ENCODE measurements at places on chromosomes 4 and X. TPM values are rescaled to one million over a fixed set of nuclear protein-coding genes. Genes with fewer than 3 reads are reported as not detected.

GRCh38 chr4:183986291-183986970 lies 81.3 kb downstream of the STOX2 start:
- no peak overlapping the region for H3K4me3 ChIP-seq
- no peak for DNase-seq
- no peak overlapping the region for H3K27ac ChIP-seq

DNA sequence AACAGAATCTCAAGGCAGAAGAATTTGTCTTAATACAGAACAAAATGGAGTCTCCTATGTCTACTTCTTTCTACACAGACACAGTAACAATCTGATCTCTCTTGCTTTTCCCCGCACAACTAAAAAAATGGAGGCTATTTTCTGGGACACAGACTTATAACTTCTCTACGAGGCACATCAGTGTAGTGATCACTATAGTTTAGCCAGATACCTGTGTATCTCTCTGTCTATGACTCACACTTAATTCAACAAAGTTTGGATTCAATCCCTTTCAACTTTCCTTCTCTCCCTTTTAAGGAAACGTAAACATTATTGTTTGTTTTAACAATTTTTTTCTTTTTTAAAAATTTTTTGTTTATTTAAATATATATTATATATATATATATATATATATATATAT lies 29.4 kb downstream of the APELA start:
- no peaks in the 10 kb centered on the region for H3K36me3 ChIP-seq
- H3K4me3 ChIP-seq, result no peak overlapping the region
- H3K27ac ChIP-seq, result no peak overlapping the region
- H3K4me1 ChIP-seq, result no peaks in the 10 kb centered on the region
- no peaks in the 10 kb centered on the region for H3K27me3 ChIP-seq

- no peak overlapping the region for H3K4me3 ChIP-seq
- no peaks in the 10 kb centered on the region for H3K36me3 ChIP-seq
- H3K27ac ChIP-seq, result no peak overlapping the region
Measured at GRCh38 chrX:13254870-13255269, 65.0 kb downstream of the ATXN3L start.

GRCh38 chrX:9311421-9312160 lies 153.3 kb upstream of the TBL1X start:
- H3K36me3 ChIP-seq, result no peaks in the 10 kb centered on the region
- no peak for DNase-seq
- no peak overlapping the region for H3K27ac ChIP-seq
- H3K27me3 ChIP-seq, result no peaks in the 10 kb centered on the region
- H3K4me1 ChIP-seq, result no peaks in the 10 kb centered on the region

DNA sequence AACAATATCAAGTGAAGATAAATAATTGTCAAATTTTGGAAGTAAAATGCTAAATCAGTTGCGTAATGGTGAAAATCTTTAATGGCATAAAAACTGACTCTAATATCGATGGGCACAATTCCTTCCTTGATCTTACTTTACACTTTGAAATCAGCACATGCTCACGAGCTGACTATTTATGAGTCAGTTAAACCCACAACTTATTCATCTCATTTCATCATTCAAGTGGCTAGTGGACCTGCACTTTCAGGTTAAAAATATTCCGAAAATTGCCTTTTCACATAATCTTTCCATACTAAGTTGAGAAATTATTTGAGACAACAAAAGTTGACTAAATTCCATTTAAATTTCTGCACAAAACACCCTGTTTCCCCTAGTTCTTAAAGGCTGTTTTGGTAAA lies 582.1 kb upstream of the TENM3 start:
- no peaks in the 10 kb centered on the region for H3K36me3 ChIP-seq
- H3K4me1 ChIP-seq, result no peaks in the 10 kb centered on the region
- no peak overlapping the region for H3K4me3 ChIP-seq
- H3K27me3 ChIP-seq, result no peaks in the 10 kb centered on the region

GRCh38 chrX:137236837-137237236 lies 203.0 kb upstream of the GPR101 start:
- no peak for DNase-seq
- H3K27ac ChIP-seq, result no peak overlapping the region
- no peaks in the 10 kb centered on the region for H3K27me3 ChIP-seq
- no peaks in the 10 kb centered on the region for H3K36me3 ChIP-seq
- H3K4me3 ChIP-seq, result no peak overlapping the region

DNA sequence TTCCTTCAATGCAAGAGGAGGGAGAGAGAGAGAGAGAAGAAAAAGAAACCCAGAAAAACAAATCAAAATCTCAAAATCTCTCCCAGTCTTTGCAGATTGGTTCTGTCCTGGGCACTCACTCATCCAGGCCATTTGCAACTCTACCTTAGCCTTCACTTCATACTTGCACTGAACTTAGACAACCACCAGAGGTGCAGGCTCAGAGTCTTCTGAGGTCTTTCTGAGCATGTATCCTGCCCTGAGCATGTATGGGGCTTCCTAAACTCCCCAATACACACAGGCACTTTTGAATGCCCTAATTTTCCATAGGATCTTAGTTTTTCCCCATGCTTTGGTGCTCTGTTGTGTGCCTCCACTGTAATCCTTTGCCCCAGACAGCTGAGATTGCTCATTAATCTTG lies 2.9 kb downstream of the CFI start:
- no peak overlapping the region for H3K27ac ChIP-seq
- peak; percentile 46 for DNase-seq
- no peaks in the 10 kb centered on the region for H3K4me1 ChIP-seq
- H3K4me3 ChIP-seq, result no peak overlapping the region
- no peaks in the 10 kb centered on the region for H3K27me3 ChIP-seq
- H3K36me3 ChIP-seq, result no peaks in the 10 kb centered on the region

DNA sequence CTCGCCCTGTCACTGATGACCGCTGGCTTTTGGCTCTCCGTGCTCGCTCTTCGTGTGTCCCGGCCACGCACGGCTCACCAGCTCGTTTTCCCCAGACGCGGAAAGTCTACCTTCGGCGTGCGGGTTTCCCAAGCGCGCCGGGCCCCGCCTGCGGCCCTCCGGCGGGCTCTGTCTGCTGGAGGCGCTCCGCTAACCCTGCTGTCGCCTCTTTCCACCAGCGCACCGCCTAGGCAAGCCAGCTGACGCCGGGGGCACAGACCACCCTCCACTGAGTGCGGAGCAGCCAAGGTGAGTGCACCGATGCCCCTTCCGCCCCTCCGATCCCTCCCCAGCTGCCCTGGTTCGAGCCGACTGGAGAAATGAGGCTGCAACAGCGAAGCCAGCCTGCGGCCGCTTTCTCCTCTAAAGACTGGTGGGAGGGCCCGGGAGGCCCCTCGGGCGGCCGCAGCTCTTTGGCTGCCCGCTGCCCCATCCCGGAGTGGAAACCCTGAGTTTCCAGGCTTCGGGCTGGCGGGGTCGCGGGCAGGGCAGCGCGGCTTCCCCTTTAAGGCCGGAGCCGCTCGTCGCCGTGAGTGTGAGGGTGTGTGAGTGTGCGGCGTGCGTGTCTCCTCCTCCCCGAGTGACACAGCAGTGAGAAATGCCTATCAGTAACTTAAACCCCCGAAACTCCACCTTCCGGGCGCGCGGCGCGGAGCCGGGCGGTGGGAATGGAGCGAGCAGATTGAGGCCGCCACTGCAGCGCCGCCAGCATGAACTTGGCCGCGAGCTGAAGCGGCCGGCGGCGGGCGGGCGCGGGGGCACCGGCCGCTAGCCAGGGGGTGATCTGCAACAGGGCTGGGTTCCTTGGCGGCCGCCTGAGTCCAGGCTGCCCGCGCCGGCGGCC lies at the start of gene MAMLD1:
MAMLD1 (plus strand) TSS at position 719 of the 883 bp plus-strand sequence. CDS start 82,200 bp downstream, outside the sequence.
- H3K36me3 ChIP-seq, result peaks cover 17% of the 10 kb centered on the region
- peak within 1 kb of the TSS; percentile 80 for H3K4me3 ChIP-seq
- DNase-seq, result peak; percentile 90
- H3K4me1 ChIP-seq, result peaks cover 31% of the 10 kb centered on the region
- H3K27ac ChIP-seq, result peak within 1 kb of the TSS; percentile 94
- H3K27me3 ChIP-seq, result no peaks in the 10 kb centered on the region

- H3K27ac ChIP-seq, result no peak overlapping the region
- no peak overlapping the region for H3K4me3 ChIP-seq
- no peaks in the 10 kb centered on the region for H3K4me1 ChIP-seq
Measured at GRCh38 chr4:140395668-140396067, 22.2 kb downstream of the SCOC start.

DNA sequence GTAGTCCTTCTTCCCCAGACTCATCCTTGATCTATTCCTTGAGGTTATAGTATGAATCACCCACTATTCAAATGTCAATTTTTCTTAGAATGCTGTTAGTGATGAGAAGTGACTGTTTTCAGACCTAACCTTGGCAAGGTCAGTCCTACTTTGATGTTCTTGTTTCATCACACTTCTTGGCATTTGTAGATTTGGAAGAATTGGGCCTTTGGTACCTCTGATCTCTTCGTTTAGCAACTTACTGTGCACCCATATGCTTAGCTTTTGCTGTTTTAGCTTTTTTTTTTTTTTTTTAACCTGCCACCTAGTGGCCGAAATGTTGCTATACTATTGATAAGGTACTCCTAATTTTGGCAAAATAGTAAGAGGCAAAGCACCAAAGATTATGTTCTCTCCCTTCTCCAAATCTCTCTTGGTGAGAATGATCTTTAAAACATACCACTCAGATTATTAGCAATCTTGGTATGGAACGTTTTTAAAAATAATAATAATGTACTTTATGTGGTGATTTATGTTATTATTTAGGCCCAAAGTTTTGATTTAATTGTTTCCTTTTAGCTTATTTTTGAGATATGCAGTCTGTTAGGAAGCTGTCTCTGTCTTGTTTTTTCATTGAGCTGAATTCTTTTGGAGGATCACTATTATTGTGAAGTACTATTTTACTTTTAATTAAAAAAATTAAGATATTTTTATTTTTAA lies 16.6 kb downstream of the DCK start:
- H3K27ac ChIP-seq, result peak overlapping the region; percentile 73
- H3K4me3 ChIP-seq, result no peak overlapping the region
- H3K36me3 ChIP-seq, result peaks cover 26% of the 10 kb centered on the region

GRCh38 chr4:125111323-125111722 lies 203.4 kb upstream of the FAT4 start:
- no peaks in the 10 kb centered on the region for H3K27me3 ChIP-seq
- no peaks in the 10 kb centered on the region for H3K4me1 ChIP-seq
- H3K27ac ChIP-seq, result no peak overlapping the region
- peak; percentile 27 for DNase-seq
- no peaks in the 10 kb centered on the region for H3K36me3 ChIP-seq

RHOXF2B gene
- total RNA-seq, result not detected

APLN gene
- total RNA-seq, result not detected

TRIM61 gene
- total RNA-seq, result 6.9 TPM

RBMXL3 gene
- not detected for total RNA-seq

CFAP99 gene
- total RNA-seq, result 0.67 TPM

DMRTC1 gene
- total RNA-seq, result not detected

DUSP21 gene
- total RNA-seq, result not detected

MAOB gene
- not detected for total RNA-seq
